ENCODE measurements at places on chromosomes 12 and 14. TPM values are rescaled to one million over a fixed set of nuclear protein-coding genes. Genes with fewer than 3 reads are reported as not detected.

Gene GALNT16
- 0.49 TPM for total RNA-seq

Gene SDR9C7
- not detected for total RNA-seq

Gene LRTM2
- not detected for total RNA-seq

Gene NELL2
- 0.62 TPM for total RNA-seq

Gene AQP6
- total RNA-seq: not detected
